Right cardiac atrium (tissue), 5 donors: ENCODE measurements at places on chromosomes 5 and 9.

DNA sequence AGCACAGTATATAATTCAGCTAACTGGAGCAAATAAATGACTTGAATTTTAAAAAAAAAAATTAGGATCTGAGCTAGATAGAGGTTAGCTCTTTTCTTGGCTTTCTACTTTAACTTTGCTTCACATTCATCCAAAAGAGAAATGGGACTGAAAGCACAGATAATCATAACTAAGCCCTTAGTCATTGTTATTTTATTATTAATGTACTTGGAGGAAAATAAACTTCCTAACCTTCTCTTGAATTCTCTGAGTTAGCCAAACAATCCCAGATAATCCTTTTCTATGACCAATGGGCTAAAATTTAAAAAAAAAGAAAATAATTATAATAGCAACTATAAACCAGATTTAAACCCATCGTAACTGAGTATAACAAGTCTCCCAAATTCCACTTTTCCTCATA lies 57.6 kb upstream of the RASA1 start:
- DNase-seq: no peak

DNA sequence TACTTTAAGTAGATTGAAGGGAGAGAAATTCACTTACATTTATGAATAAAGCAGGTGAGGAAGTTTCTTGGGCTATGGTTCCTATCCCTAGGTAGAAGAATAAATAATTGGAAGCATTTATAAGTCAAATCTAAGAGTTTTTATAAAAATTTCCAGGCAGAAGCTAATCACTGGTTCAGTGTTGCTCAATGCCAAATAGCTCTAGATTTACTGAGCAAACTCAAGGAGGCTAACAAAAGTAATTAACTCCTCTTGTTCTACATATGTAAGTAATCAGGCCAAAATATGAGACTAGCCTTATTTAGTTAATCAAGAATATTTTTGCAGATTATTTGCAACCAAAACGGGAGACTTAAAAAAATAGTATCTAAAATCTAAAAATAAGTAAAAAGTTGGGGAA lies 472.3 kb downstream of the PLK2 start:
- DNase-seq: no peak

GRCh38 chr9:131282688-131283422 lies 6.5 kb upstream of the FAM78A start:
- peak; percentile 80 for DNase-seq

GRCh38 chr5:52690236-52690768 lies 97.4 kb upstream of the ITGA1 start:
- DNase-seq: no peak

GRCh38 chr5:72835633-72836032 lies 19.2 kb downstream of the TNPO1 start:
- DNase-seq: no peak

DNA sequence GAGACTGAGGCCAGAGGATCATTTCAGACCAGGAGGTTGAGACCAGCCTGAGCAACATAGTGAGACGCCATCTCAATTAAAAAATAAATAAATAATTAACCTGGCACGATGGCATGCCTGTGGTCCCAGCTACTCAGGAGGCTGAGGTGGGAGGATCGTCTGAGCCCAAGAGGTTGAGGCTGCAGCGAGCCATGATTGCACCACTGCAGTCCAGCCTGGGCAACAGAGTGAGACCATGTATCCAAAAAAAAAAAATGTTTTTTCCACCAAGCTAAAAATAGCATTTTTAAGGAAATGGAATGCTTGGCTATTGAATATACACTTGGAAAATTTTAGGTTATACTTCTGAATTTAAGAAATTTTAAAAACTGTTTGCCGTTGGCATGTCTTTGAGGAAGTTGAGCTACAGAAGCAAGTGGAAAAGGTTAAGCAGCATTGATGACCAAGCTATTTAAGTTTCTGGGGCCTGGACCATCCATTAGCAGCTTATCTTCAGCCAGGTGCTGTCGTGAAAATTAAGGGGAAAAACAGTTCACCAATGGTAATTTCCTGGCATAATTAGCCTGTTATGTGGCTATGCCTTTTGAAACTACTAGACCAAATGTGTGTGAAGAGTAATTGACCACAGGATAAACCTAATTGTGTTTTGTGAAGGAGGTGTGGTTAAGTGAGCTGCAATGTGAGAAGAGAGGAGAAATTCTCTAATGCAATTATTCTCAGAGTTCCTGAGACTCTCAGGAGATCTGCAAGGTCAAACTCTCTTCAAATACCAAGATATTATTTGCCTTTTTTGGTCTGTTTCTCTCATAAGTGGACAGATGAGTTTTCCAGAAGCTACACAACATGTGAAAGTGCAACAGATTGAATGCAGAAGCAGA lies 21.0 kb downstream of the F2R start:
- no peak for DNase-seq

DNA sequence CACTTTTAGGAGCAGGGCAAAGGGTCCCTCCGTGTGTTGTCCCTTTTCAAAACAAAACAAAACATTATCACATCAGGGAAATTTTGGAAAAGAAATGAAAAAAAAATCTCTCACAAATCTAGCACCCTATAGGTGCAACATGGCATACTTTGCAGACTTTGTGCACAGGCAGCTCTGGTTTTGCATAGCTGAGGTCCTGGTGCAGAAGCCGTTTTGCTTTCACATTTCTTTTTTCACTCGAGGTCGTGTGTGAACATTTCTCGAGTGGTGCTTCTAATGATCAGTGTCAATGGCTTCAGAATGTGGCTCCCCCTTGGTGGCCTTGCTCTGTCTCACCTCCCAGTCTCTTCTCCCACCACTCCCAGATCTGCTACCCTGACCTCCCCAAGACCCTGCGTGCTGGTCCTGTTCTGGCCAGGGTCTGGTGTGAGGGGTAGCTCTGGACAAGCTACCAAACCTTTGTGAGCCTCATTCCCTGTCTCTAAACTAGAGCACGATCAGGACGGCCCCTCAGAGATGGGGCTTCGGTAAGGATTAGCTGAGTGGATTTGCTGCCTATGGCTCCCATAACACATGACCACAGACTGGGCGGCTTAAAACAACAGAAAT lies 258.0 kb downstream of the NSG2 start:
- no peak for DNase-seq

GRCh38 chr9:130101915-130102314 lies 48.2 kb downstream of the GPR107 start:
- no peak for DNase-seq
